PC-9 (cell line): ENCODE measurements at places on chromosomes 5 and 9. TPM values are rescaled to one million over a fixed set of nuclear protein-coding genes. Genes with fewer than 3 reads are reported as not detected.

DNA sequence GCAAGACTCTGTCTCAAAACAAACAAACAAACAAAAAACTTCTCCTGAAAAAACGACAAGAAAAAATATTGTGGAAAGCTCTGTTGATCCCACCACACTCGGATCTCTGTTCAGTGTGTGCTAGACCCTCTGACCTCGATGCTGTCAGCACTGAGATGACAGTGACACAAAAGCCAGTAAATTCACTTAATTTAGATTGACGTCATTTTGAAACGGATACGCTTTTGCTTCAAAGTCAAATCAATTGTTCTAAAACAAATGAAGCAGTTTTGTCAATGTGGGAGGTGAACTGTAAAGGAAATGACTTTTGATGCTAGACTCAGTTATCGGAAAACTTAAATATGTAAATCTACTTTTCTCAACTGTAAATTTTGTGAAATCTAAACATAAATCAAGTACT lies 26.6 kb downstream of the CCT5 start:
- H3K27me3 ChIP-seq = no peaks in the 10 kb centered on the region
- no peak overlapping the region for H3K27ac ChIP-seq
- peaks cover 7% of the 10 kb centered on the region; the same call in 1 of the 2 replicates for H3K36me3 ChIP-seq
- H3K4me1 ChIP-seq = no peaks in the 10 kb centered on the region

GRCh38 chr5:55037046-55037771 lies 13.2 kb downstream of the GZMK start:
- H3K27me3 ChIP-seq = 0 out of 2 replicates have a peak, but pooled peaks cover 4% of the 10 kb centered on the region
- H3K36me3 ChIP-seq = no peaks in the 10 kb centered on the region
- no peaks in the 10 kb centered on the region for H3K4me1 ChIP-seq
- DNase-seq = no peak
- H3K4me3 ChIP-seq = no peak overlapping the region
- H3K27ac ChIP-seq = no peak overlapping the region

- no peak overlapping the region for H3K4me3 ChIP-seq
- no peaks in the 10 kb centered on the region for H3K27me3 ChIP-seq
- H3K4me1 ChIP-seq = no peaks in the 10 kb centered on the region
Observed at GRCh38 chr5:56337715-56338319, 104.7 kb upstream of the ANKRD55 start.

DNA sequence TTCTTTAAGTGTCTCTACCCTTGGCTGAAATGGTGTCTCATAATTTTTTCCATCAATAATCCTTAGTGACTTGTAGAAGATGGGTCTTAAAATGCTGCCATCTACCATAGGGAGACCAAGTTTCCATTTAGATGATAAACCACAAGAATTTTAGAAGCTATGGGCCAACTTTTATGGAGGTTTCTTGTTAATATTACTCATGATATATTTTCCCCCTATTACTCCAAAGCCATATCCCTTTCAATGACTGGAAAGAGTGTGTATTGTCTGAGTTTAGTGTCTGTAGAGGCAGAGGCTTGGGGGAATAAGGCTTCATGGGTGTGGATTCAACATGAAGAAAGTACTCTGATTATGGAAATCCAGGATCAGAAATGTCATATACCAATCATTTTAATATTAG lies 507.3 kb upstream of the TNC start:
- H3K27ac ChIP-seq = no peak overlapping the region
- H3K36me3 ChIP-seq = no peaks in the 10 kb centered on the region
- H3K4me3 ChIP-seq = no peak overlapping the region

DNA sequence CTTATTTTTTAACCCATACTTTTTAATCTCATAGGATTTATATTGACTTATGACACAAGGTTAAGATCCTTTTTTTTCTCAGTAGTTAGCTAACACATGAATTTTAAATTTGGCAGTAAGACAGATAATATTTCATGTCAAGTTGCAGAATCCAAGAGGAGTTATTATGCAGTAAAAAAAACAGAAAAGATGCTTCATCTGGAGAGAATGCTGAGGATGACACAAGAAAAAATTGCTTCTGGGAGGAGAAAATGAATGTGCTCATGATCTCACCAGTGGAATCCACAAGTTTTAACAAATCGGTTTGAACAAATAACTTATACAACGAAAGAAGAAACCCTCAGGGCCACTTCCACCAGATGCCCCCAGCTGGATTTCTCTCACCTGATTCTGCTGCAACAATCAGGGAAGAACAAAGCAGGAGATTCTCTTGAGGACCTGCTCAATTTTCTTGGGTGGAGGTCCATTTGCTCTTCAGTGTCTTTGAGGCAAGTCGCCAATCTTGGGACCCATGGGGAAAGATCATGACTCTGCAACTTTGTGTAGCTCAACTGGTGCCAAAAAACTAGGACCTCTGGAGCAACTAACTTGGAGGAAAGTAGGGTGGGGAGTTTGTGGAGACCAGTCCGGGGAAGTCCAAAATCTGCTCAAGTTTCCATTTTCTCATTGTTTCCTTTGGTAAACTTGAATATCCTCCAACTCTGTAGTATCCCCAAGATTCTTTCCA lies 50.5 kb upstream of the TNFSF15 start:
- H3K36me3 ChIP-seq = no peaks in the 10 kb centered on the region
- H3K27me3 ChIP-seq = no peaks in the 10 kb centered on the region
- no peak for DNase-seq
- H3K27ac ChIP-seq = no peak overlapping the region

GRCh38 chr9:98193336-98193944 lies 1.0 kb upstream of the CORO2A start:
- H3K4me1 ChIP-seq = peaks cover 16% of the 10 kb centered on the region
- no peaks in the 10 kb centered on the region for H3K36me3 ChIP-seq
- peak overlapping the region; percentile 46; the same call in 1 of the 2 replicates for H3K27ac ChIP-seq
- no peak for DNase-seq

DNA sequence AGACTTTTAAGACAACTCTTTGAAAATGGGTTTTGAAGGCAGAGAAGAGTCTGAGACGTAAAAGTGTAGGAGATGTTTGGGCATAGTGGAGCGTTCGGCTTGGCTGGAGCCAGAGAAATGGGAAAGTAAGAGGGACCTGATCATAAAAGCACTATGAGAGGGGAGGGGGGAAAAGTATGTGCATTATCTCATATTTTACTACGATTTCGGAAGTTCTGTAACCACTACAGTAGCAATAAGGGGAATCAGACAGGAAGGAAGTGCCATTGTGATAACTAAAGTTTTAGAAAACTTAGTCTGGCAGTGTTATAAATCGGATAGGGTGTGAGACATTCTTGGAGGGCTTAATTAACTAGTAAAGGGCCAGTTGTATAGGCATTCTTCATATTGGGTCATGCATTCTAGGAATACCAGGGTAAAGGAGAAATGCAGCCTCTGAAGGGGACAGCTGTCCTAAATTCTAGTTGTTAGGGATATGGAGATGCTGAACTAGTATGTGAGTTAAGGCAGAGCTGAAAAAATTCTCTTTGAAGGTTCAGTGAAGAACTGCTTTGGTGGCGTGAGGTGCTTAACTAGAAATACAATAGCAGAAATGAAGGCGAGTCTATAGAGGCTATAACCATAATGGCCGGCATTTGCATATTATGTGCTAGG lies 83.8 kb upstream of the FREM1 start:
- no peak overlapping the region for H3K27ac ChIP-seq
- no peaks in the 10 kb centered on the region for H3K27me3 ChIP-seq
- DNase-seq = no peak
- H3K4me1 ChIP-seq = 0 out of 2 replicates have a peak, but pooled peaks cover 7% of the 10 kb centered on the region
- peak overlapping the region; percentile 92 for H3K4me3 ChIP-seq

GRCh38 chr5:176881816-176882566 lies 17.2 kb downstream of the HK3 start:
- H3K4me1 ChIP-seq = no peaks in the 10 kb centered on the region
- H3K27ac ChIP-seq = no peak overlapping the region
- no peak overlapping the region for H3K4me3 ChIP-seq
- H3K36me3 ChIP-seq = no peaks in the 10 kb centered on the region
- peak; percentile 26 for DNase-seq
- H3K27me3 ChIP-seq = no peaks in the 10 kb centered on the region

DNA sequence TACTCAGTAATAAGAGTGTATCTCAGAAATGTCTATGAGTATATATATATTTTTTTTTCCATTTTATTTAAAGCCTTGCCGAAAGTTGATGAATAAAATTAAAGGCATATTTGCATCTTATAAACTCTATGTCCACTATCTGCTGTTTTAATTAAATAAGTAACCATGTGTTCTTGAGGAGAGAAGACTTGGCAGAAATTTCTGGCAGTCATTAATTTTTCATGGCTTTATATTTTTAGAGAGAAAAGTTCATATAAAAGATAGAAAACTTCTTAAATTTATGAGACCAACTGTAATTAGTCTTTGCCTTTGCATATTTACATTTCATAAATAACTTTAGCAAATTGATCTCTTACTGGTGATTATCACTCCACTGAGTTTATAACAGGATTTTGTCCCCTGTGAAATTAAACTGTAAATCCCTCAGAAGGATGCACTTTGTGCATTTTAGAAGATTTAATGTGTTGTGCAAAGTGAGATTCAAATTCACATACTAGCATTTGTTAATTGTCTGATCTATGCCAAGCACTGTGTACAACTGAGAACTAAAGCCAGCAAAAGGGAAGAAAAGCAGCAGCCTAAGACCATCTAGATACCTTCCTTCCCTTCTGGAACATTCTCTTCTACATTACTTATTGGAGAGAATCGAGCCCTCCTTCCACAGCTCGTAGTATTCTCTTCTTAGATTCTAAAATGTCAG lies 108.7 kb downstream of the SNCAIP start:
- peaks cover 3% of the 10 kb centered on the region; the same call in 1 of the 2 replicates for H3K27me3 ChIP-seq
- DNase-seq = no peak
- H3K4me1 ChIP-seq = no peaks in the 10 kb centered on the region
- H3K4me3 ChIP-seq = no peak overlapping the region
- H3K27ac ChIP-seq = no peak overlapping the region

DNA sequence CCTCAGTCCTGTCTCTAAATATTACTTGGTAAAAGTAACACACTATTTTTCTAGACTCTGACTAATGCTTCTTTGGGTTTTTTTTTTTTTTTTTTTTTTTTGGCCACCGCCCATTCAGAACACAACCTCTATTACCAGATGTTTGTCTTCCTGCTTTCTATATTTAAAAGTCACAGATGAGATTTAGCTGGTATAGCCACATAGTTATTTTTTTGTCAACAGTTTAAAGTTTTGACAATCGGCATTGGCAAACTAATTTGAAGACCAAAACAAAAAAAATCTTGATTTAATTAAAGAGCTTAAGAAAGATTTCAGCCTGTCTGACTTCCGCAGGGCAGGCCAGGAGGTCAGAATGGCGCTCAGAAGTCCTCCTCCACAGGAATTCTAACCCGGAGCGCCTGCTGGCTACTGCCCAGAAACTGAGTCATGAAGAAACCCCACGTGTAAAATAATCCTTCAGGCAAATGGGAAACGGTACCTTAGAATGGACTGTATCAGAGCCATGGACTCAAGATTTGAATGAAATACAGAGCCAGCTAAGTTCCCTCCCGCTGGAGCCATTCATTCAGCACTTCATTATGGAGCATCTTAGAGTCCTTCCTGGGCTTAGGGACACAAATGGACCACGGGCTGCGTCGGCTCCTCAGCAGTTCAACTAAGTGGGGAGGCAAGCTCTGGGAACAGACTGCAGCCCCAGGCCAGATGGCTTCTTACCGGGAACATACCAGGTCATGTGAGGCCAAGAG lies 55.6 kb downstream of the PTPDC1 start:
- H3K36me3 ChIP-seq = no peaks in the 10 kb centered on the region
- no peak overlapping the region for H3K4me3 ChIP-seq
- H3K27ac ChIP-seq = no peak overlapping the region
- H3K4me1 ChIP-seq = no peaks in the 10 kb centered on the region
- DNase-seq = no peak

- no peak overlapping the region for H3K4me3 ChIP-seq
- H3K27ac ChIP-seq = no peak overlapping the region
Observed at GRCh38 chr9:118618849-118619248, 750.4 kb downstream of the BRINP1 start.

DNA sequence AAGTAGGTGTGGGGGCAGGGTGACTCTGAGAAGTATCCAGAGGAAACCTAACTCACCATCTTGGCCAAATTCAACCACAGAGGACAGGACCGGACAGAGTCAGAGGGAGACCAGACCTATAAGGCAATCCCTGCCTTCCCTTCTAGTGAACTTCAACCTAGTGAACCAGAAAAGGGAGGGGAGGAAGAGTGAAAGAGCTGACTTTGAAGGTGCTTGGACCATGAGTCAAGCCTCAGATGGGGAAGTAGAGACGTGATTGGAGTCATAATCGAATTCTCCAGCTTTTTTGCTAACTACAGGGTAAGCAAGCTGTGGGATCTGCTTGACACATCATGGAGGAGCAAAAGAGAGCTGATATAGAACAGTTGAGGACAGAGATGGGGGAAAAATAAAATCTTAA lies 18.8 kb upstream of the KIF2A start:
- no peak for DNase-seq
- H3K36me3 ChIP-seq = no peaks in the 10 kb centered on the region
- H3K4me1 ChIP-seq = 0 out of 2 replicates have a peak, but pooled peaks cover 5% of the 10 kb centered on the region
- no peak overlapping the region for H3K4me3 ChIP-seq
- H3K27ac ChIP-seq = no peak overlapping the region

GRCh38 chr9:101691657-101692056 lies 46.8 kb downstream of the GRIN3A start:
- no peak overlapping the region for H3K4me3 ChIP-seq
- H3K36me3 ChIP-seq = no peaks in the 10 kb centered on the region
- DNase-seq = no peak

DNA sequence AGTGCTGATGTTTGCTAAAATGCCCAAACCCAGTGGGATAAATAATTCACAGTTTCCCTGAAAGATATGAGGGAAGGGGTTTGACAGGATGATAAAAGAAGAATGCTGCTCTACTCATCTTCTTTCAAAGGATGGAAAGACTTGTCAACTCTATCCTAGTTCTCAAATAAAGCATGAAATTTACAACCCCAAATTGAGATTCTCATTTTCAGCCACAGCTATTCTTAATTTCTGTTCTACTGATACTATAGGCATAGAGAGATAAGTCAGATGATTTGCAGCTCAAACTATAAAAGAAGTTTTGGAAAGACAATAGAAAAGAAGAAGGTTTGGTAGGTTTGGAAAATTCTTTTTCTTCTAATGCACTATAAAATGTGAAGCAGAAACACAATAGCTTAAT lies 542.6 kb downstream of the CSNK1G3 start:
- H3K27ac ChIP-seq = no peak overlapping the region
- DNase-seq = no peak
- H3K27me3 ChIP-seq = no peaks in the 10 kb centered on the region
- H3K4me1 ChIP-seq = peaks cover 12% of the 10 kb centered on the region

- no peaks in the 10 kb centered on the region for H3K4me1 ChIP-seq
- H3K4me3 ChIP-seq = no peak overlapping the region
- no peak for DNase-seq
- no peaks in the 10 kb centered on the region for H3K36me3 ChIP-seq
Observed at GRCh38 chr5:78369680-78370079, 9.3 kb downstream of the SCAMP1 start.

- H3K4me1 ChIP-seq = no peaks in the 10 kb centered on the region
- H3K27ac ChIP-seq = no peak overlapping the region
- H3K36me3 ChIP-seq = no peaks in the 10 kb centered on the region
- no peak for DNase-seq
Observed at GRCh38 chr9:68923480-68923879, 90.4 kb downstream of the PRKACG start.

- no peak for DNase-seq
- H3K4me3 ChIP-seq = no peak overlapping the region
- H3K4me1 ChIP-seq = no peaks in the 10 kb centered on the region
- H3K36me3 ChIP-seq = no peaks in the 10 kb centered on the region
Observed at GRCh38 chr5:147391781-147392180, 118.1 kb downstream of the DPYSL3 start.

- H3K27me3 ChIP-seq = no peaks in the 10 kb centered on the region
- no peak for DNase-seq
- no peak overlapping the region for H3K4me3 ChIP-seq
- H3K36me3 ChIP-seq = no peaks in the 10 kb centered on the region
- no peak overlapping the region for H3K27ac ChIP-seq
Observed at GRCh38 chr9:112048924-112049691, 126.0 kb downstream of the SUSD1 start.

Gene PRUNE2
- 0.20 TPM in 1 of 2 replicates, not detected in the other for total RNA-seq

Gene PCDHGB5
- not detected in 2 replicates for total RNA-seq

Gene INSYN2B
- 0.13 TPM in 1 of 2 replicates, not detected in the other for total RNA-seq

Gene TRIM52
- total RNA-seq = 15.2 and 15.7 TPM in 2 replicates

Gene C5orf63
- 9.8 and 9.9 TPM in 2 replicates for total RNA-seq

Gene FGD3
- 84.9 and 89.0 TPM in 2 replicates for total RNA-seq
